ENCODE measurements at places on chromosomes 5 and 9.

DNA sequence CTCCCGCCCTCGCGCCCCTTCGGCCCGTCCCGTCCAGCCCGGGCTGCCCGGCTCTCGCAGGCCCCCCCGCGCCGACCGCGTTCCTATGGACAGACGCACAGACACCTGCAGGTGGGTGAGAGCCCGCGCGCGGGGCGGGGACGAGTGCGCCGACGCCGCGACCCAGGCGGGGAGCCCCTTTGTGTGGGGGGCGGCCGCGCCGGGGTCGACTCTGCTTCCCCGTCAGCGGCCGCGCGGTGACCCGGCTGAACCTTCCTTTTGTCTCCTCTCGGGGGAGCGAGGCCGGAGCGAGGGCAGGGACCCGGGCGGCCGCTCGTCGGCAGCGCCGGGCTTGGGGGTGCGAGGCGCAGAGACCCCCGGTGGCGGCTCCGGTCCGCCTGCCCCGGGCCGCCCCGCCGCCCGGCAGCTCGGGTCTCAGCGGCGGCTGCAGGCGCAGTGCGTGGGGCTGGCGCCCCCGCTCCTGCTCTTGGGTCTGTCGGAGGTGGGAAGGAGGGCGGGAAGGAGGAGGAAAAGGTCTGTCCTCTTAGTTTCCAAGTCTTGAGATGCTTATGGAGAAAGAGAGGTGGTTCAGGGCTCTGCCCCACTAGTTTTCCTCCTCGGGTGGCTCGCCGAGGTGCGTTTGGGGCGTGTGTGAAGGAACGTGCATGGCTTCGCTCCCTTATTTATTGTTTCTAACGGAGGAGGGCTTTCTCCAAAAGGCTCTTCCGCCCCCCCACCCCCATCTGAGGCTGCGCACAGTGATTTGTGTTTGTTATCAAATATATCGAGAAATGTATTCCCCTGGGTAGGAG, 576 bp downstream of the KIAA1958 start:
- DNase-seq, result no peak

- DNase-seq, result no peak
These were observed 3.9 kb downstream of the SPARC start for GRCh38 chr5:151682751-151683331.

- DNase-seq, result no peak
These were observed 19.9 kb downstream of the ABITRAM start for GRCh38 chr9:108953983-108954574.

GRCh38 chr9:7212101-7212500, 454.3 kb downstream of the KDM4C start:
- DNase-seq, result no peak

DNA sequence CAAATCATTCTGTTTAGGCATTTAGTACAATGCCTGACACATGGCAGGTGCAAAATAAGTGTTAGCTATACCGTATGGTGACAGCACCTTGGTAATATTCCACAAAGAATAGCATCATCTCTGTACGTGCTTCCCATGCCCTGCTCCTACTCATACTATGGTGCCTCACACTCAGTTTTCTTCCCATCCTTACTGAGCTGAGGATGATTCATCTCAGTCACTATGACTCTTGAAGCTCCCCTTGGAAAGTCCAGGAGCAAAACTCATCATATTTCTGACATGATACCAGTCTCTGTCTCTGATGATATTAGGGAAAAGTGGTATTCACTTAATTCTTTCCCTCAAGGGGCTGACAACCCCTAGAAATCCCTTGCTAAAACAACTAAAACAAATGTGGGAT, 423.3 kb downstream of the EFNA5 start:
- DNase-seq, result no peak

DNA sequence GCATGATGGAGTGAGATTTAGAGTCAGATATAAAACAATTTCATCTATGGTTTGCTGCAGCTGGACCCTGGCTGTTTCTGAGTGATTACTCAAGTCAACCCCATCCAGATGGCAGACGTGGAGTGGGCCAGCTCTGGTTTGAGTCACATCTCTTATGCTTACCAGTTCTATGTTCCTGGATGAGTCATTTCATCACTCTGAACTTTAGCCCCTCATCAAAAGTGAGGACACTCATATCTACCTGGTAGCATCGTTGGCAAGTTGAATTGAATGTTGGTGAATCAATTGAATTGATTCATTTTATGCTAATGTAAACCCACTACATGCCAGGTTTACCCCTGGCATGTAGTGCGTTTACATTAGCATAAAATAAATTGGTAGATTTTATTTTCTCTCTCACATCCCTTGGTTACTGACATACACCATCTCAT, 176.4 kb downstream of the FGF18 start:
- no peak for DNase-seq

DNA sequence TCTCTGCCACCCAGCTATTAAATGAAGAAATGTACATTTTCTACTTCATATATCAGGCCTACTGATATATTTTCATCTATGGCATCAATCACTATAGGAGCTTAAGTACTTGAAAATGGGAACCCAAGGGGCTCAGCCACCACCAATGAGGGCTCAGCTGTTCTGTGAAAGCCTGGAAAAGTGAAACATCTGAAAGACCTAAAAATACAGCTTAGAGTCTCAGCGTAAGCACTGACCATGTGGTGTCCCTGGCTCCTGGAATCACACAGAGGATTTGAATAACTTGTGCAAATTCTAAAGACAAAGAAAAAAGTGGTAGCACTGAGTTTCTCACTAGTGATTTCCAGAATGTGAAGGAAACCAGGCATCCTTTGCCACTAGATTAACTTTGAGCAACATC, 64.5 kb downstream of the PTPRD start:
- DNase-seq, result no peak

DNA sequence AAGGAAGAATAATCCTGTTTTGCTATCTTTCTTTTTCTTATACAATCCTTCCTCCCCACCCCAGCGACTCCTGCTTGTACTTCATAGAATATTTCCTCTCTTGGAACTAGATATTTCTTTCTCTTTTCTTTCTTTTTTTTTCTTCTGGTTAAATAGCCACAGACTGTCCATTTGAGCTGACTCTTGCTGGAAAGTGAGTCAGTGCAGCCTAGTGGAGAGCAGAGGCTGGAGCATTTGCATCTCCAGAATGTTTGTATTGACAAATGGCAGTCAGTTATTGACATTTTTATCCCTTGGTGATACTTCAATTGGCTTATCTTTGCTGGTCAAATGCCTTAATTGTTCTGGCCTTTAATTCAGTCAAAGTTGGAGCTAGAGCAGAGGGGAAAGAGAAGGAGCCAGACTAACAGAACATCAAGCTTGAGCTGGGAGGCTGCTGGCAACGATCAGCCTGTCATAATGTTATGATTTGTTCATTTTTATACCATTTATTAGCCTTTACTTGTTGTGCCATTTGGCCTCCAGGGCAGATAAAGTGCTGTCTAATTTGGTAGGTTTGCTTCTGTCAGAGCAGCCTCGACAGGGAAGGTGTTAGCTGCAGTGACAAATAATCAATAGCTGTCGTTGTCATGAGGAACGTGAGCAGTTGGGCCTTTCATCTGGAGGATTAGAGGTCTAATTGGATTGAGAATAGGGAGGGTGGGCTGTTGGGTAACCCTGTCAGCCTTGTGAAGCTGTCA, 69.0 kb downstream of the INVS start:
- DNase-seq, result no peak

- DNase-seq, result no peak
These were observed 47.0 kb upstream of the F2RL1 start for GRCh38 chr5:76771705-76772405.

GRCh38 chr5:5700549-5700948, 278.1 kb downstream of the ICE1 start:
- no peak for DNase-seq
